NCI-H460 (cell line): ENCODE measurements at places on chromosomes 4 and X. TPM values are rescaled to one million over a fixed set of nuclear protein-coding genes. Genes with fewer than 3 reads are reported as not detected.
A peak's percentile ranks its signal among the peaks of the same experiment; 100 is the strongest.

DNA sequence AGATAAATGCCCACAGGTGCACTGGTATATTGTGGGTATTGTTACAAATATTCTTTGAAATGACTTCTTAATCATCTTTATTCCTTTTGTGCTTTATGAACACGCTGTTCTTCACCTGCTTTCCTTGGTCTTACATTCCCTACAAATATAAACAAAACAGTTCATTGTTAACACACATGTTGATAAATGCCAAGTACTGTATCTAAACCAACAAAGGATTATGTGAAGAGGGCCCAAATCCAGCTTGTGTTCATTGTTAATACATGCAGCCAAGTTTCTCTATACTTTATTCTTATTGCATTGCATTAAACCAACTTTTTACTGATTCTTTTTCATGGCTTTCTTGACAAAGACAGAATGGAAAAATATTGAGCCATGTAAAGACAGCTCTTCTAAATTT, 42.8 kb downstream of the AREG start:
- no peak for DNase-seq

GRCh38 chrX:49838374-49838773, 9.3 kb downstream of the PAGE4 start:
- peak; percentile 27 for DNase-seq

- DNase-seq, result no peak
These were observed 597.8 kb downstream of the BCOR start for GRCh38 chrX:39499996-39500395.

DNA sequence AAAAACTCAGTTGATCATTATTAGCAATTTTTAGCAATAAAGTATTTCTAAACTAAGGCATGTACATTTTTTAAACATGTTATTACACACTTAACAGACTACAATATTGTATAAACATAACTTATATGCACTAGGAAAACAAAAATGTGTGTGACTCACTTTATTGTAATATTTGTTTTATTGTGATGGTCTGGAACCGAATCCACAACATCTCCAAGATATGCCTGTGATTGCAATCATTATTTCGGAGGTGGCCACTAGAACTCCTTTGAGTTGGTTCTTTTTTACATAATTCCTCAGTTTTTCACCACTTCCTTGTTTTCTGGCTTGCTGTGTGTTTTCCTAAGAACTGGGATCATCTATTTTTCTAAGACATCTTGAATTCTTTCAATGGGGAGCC, 53.7 kb downstream of the FBXW7 start:
- DNase-seq, result no peak

GRCh38 chrX:118730500-118731247, 3.3 kb downstream of the IL13RA1 start:
- no peak for DNase-seq

Gene MAGEH1
- total RNA-seq, result 9.4 and 10.8 TPM in 2 replicates

GRCh38 chrX:110170029-110170428, 147.9 kb downstream of the AMMECR1 start:
- no peak for DNase-seq

Gene PTPN13
- total RNA-seq, result 11.3 and 12.6 TPM in 2 replicates

Gene GSTCD
- total RNA-seq, result 15.4 and 15.7 TPM in 2 replicates

Gene SCOC
- 70.0 and 73.1 TPM in 2 replicates for total RNA-seq

DNA sequence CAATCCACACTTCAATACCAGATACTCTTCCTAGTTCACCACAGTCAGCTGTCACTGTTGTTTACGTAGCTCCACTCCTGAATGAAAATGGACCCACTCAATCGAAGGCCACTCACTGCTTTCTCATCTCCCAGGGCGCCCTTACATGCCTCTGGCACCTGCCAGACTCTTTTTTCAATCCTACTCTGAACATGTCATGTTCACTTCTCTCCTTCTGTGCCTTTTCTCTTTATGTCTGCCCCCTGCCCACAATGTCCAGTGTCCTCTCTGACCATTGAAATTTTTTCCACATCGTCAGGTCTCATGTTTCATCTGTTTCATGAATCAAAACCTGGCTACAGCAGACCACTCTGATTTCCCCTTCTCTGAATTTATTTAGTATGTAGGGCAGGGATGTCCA, 1.3 kb upstream of the MGAT4D start:
- DNase-seq, result no peak
